ENCODE measurements at places on chromosomes 7 and 10. TPM values are rescaled to one million over a fixed set of nuclear protein-coding genes. Genes with fewer than 3 reads are reported as not detected.

TRDMT1 gene
- total RNA-seq, result 2.6 TPM

GJC3 gene
- 0.15 TPM for total RNA-seq

CDNF gene
- total RNA-seq, result 0.86 TPM

ATG9B gene
- 0.65 TPM for total RNA-seq

SLC13A4 gene
- total RNA-seq, result not detected

SPDYE1 gene
- total RNA-seq, result not detected

UPK3BL2 gene
- 1.7 TPM for total RNA-seq

COPS6 gene
- 164 TPM for total RNA-seq

ANKRD61 gene
- total RNA-seq, result 0.26 TPM

DNAH11 gene
- 0.33 TPM for total RNA-seq

TDRD1 gene
- total RNA-seq, result not detected

CALD1 gene
- 153 TPM for total RNA-seq

FFAR4 gene
- total RNA-seq, result 0.13 TPM

SPDYE2B gene
- total RNA-seq, result not detected

OR2A7 gene
- total RNA-seq, result not detected

PTPN20 gene
- total RNA-seq, result 3.7 TPM

CNNM1 gene
- 34.0 TPM for total RNA-seq

POMZP3 gene
- total RNA-seq, result 21.8 TPM

ZNF746 gene
- total RNA-seq, result 20.3 TPM

RBP4 gene
- total RNA-seq, result 4.9 TPM

DYNC1I1 gene
- total RNA-seq, result 0.13 TPM

NPC1L1 gene
- 0.09 TPM for total RNA-seq

GFRA1 gene
- total RNA-seq, result 8.4 TPM

C10orf105 gene
- total RNA-seq, result not detected

NAT16 gene
- 0.12 TPM for total RNA-seq

LRRTM3 gene
- not detected for total RNA-seq

SMO gene
- total RNA-seq, result 13.8 TPM

CRTAC1 gene
- 1.7 TPM for total RNA-seq

GIMAP8 gene
- not detected for total RNA-seq

MMRN2 gene
- 1.5 TPM for total RNA-seq

PIK3CG gene
- total RNA-seq, result not detected

SPAG6 gene
- not detected for total RNA-seq

CYP2C18 gene
- not detected for total RNA-seq

HOGA1 gene
- 2.3 TPM for total RNA-seq

Data from A549 treated with dexamethasone at 1 μM for 4 hours (cell line).